SJSA1 (cell line): ENCODE measurements at places on chromosomes 3 and 15.
A peak's percentile ranks its signal among the peaks of the same experiment; 100 is the strongest.

DNA sequence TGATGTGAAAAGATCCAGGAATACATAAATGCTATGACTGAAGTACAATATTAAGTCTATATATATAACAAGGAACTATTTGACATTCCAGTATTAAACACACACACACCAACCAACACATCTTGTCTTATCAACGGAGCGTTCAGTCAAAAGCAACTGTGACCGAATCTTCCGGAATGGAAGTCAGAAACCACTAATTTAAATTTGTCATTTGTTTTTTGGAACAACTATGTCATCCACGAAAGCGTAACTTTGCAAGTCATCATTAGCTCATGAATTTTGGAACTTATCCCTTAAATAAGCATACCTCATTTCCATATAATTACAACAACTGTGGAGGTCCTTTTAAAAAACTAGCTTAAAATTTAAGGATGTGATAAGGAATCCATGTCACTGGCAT lies 5.0 kb downstream of the ZNF385D start:
- DNase-seq, result no peak

- no peak for DNase-seq
Measured at GRCh38 chr15:99110581-99111320, 5.9 kb downstream of the SYNM start.

- no peak for DNase-seq
Measured at GRCh38 chr15:68556139-68556990, 22.4 kb upstream of the CORO2B start.

- no peak for DNase-seq
Measured at GRCh38 chr3:116322750-116323375, 122.4 kb downstream of the LSAMP start.

DNA sequence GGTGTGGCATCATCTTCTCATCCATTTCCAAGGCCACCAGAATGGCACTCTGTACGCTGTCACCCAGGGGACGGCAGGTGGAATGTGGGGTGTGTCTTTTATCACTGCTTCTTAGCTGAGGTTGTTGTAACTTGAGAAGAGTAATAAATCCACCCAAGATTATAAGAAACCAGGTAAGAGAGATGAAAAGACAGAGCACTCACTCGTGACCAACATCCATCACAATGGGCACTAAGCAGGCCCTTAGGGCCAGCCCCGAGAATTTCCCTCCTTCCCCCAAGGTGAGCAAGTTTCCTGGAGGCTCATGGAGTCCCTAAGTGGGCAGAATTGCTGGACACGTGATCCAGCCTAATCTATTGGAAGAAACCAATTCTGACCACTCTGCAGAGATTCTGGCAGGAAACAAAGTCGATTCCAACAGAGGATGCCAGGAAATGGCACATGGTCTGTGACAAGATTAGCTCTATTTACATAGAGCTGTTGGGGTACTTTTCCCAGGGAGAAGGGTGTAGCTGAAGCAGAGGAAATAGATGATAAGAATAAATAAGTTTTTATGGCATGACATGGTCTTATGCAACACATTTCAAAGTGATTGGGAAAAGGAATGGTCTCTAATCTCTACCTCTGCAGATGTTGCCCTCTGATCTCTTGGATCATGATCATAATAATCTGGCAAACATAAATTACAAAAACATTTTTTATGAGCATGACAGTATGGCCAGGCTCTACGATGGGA lies 22.5 kb downstream of the SLC6A20 start:
- no peak for DNase-seq

DNA sequence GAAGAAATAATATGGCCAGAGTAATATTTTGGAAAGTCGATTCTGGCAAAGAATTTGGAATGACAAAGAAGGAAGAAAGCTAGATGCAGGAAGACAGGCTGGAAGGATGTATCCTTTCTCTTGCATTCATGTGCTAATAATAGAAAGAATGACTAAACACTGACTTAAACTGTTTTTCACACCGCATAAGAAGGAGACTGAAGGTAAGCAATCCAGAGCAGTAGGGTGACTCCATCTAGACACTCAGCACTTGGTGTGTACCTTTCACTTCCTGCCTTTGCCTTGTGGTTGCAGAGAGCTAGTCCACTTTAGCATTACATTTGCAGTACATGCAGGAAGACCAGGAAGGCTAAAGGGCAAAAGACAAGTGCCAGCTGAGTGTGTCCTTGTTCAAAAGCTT lies 234.6 kb downstream of the RBMS3 start:
- peak; percentile 47 for DNase-seq

- DNase-seq, result peak; percentile 20
Measured at GRCh38 chr3:101903451-101903871, 54.1 kb downstream of the NFKBIZ start.

- no peak for DNase-seq
Measured at GRCh38 chr15:39629906-39630305, 49.0 kb downstream of the THBS1 start.

GRCh38 chr3:68315964-68316363 lies 616.4 kb downstream of the TAFA4 start:
- no peak for DNase-seq

DNA sequence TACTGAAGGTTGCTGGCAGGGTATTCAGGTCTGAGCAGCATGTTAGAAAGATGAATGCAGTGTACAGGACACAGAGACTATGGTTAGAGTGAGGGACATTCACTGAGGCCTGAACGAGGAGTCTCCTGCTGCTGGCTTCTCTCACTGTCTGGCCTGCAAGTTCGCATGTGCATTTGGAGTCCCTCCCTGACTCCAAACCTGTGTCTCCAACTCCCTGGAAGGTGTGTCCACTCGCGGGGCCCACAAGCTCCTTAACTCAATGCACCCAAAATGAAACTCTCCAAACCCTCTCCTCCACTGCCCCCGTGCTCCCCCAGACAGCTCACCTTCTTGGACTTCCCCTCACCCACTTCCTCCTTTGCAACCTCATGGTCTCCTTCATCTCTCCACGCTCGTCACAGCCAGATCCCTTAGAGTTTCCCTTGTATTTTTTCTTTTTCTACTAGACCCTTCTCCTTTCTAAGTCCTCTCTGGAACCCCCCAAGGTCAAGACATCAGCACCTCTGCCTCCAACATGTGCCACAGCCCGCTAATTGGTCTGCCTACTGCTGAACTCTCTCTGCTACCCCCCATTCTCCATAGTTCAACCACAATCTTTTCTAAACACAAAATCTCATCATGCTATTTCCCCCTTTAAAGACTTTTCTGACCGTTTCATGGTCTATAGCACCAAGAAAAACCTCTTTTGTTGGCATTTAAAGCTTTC lies 58.3 kb downstream of the HES1 start:
- DNase-seq, result no peak

GRCh38 chr15:63306492-63307073 lies 29.2 kb downstream of the APH1B start:
- no peak for DNase-seq
